Stimulated activated CD4-positive, alpha-beta T cell treated with anti-CD3 and anti-CD28 coated beads, Interleukin-2, amount 100 ng/mL, for 24 hours (primary cell): ENCODE measurements at places on chromosomes 6 and 20.
A peak's percentile ranks its signal among the peaks of the same experiment; 100 is the strongest.

- no peak for DNase-seq
Observed at GRCh38 chr6:100447900-100448748, 16.6 kb downstream of the SIM1 start.

- DNase-seq, result no peak
Observed at GRCh38 chr20:50654904-50655303, 36.4 kb downstream of the RIPOR3 start.

DNA sequence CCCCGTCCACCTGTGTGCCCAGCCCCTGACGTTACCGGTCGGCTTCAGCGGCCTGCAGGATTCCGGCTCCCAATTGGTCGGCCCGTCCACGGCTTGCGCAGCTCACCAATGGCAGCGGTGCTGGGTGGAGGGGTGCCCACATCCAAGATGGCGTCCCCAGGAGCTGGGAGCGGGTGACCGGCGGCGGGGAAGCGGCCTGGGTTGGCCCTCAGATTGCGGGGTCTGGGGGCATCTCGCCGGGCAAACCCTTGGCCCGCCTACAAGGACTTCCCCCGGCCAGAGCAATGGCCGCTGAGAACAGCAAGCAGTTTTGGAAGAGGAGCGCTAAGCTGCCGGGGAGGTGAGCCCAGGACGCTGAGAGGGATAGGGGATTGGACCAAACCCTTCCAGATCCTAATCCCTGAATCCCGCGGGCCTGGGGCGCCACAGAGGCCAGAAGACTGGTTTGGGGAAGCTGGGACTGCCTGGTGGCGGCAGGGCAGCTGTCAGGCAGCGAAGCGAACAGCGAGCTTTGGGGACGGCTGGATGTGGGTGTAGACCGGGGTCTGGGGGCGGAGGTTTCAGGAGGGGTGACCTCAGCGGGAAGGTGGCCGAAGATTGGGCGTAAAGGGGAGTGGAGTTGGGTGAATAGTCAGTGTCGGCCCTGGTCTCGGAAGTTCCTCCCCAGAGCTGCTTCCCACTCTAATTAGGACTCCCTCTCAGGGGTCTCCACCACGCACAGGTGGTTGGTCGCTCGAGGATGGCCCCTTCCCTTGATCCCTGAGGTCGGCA lies at the start of the genes TBC1D22B and TMEM217:
TSS of gene TBC1D22B (plus strand) at position 139 of the 771 bp plus-strand sequence. CDS start at position 285, 146 bp downstream.
TSS of gene TMEM217 (minus strand) at position 511 of the 771 bp plus-strand sequence. CDS start 39,114 bp downstream, outside the sequence.
- DNase-seq, result peak; percentile 95

DNA sequence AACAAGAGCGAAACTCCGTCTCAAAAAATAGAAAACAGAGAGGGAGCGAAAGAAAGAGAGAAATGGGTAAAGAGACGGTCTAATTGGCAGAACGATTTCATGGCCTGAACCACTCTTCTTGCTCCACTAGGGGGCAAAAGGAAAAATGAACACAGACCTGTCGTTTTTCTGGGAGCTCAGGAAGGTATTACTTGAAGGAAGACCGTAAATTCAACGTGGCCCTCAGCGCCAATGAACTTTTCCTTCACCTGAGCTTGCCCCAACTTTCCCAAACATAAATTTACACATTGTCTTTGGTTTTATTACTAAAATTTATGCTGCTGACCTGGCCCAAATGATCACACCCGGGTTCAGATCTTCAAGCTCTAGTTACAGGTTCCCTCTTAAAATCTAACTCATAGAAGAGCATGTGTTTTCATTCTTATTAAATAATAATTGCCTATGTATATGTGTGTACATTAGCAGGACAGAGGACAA lies 67.3 kb downstream of the ATP9A start:
- DNase-seq, result no peak

GRCh38 chr6:41288030-41288753 lies 1.7 kb upstream of the TREM1 start:
- no peak for DNase-seq

- no peak for DNase-seq
Observed at GRCh38 chr6:32271429-32271828, 47.6 kb upstream of the NOTCH4 start.

DNA sequence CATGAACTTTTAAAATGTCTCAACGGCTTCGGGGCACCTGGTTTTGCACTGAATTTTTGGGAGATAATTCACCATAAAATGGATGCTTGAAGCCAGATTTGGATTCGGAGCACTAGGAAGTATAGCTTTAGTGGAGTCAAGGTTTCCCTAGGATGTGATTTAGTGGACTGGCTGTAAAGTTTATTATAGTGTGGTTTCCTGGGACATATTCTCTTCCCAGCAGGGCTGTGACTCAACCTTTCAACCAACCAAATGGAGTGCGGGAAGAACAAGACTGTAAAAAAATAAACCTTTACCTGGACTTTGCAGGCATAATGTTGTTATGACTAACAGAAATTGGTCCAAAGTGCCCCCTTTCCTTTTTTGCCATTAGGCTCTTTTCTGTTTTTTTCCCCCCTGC lies 327.4 kb upstream of the MAN1A1 start:
- DNase-seq, result no peak

- no peak for DNase-seq
Observed at GRCh38 chr6:125050663-125051318, 88.6 kb downstream of the RNF217 start.

DNA sequence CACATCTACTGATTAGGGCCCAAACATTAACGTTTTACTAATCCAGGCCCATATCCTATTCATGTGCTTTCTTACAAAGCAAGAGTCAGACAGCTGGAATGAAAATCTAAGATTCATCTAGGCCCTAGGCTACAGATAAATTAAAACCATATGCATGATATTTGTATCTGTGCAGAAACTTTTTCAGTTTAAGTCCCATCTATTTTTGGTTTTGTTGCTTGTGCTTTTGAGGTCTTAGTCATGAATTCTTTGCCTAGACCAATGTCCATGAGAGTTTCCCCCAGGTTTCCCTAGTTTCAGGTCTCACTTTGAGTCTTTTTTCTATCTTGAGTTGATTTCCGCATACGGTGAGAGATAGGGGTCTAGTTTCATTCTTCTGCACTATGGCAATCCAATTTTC lies 20.2 kb downstream of the ADNP start:
- no peak for DNase-seq

DNA sequence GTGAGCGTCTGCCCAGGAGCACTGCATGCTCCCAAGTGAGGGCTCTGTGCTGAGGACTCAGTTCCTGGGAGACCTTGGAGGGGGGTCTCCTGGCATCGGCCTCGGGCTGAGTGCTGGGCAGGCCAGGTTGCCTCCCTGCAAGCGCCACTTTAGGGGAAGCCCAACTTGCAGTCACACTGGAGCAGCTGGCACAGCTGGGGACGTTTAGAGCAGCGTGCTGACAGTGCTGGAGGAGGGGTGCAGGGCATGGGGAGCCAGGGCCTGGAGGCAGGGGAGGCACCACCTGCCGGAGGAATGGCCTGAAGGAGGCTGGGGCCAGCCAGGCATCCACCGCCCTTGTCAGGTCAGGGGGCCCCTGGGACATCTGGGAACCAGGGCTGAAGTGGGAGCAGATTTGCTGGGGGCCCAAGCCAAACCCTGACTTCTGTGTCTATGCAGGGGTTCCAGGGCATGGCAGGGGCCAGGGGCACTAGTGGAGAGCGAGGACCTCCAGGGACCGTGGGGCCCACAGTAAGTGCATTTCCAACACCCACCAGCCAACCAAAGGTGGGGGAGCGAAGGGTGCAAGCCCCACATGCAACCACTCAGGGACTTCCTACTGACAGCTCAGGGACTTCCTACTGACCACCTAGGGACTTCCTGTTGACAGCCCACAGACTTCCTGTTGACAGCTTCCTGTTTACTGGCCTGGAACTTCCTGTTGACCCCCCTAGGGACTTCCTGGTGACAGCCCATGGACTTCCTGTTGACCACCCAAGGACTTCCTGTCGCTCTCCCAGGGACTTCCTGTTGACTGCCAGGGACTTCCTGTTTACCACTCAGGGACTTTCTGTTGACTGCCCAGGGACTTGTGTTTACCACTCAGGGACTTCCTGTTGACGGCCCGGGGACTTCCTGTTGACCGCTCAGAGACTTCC lies 33.6 kb downstream of the COL20A1 start:
- no peak for DNase-seq

GRCh38 chr6:40816601-40817000 lies 222.4 kb downstream of the UNC5CL start:
- DNase-seq, result no peak

DNA sequence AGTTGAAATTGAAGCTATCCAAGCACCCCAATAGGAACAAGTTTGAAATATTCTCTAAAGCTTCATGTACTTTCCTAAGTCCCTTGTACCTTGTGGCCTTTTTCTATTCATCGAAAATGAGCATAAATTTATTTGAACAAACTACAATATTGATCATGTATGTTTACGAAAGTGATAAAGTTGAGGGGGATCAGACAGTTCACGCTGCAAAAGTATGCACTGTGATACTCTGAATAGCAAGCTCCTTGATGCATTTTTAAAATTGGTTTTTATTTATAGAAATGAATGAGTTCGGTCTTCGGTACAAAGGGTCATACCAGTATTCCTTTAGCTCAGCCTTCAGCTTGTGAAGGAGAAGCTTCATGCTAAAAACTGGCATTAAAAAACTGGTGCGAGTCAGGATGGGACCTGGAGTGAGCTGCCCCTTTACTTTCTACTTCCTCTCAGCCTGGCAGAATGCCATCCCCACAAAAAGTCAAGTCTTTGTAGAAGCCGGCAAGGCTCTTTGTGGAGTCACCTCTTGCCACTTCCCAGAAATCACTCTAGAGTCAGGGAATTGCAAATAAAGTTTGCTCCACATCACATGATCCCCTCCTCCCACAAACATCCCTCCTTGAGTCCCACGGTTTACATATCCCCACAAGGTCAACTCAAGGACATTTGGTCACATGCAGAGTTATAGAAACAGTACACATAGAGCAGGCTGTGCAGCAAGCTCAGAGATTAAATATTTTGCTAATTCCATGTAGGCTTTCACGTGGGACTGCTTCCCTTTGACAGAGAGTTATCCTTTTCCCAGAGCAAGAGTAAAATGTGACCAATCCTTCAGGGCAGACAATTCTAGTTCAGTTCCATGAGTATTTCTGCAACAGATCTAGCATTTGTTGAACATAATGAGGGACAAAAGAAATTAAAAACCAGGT lies 34.6 kb upstream of the ADGRF1 start:
- DNase-seq, result no peak

GRCh38 chr6:35494161-35494563 lies 2.7 kb downstream of the TEAD3 start:
- DNase-seq, result no peak

DNA sequence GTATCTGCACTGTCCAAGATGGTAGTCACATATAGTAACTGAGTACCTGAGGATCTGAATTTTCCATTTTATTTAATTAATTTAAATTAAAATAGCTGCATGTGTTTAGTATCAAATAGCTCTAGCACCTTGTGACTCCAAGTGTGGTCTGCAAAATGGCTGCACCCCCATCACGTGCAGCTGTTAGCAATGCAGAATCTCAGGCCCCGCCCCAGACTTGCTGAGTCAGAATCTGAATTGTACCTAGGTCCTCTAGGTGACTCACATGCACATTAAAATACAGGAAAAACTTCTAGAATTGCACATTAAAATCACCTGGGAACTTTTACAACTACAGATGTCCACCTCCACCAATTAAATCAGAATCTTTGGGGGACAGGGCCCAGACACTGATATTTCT lies 19.2 kb upstream of the FAM83C start:
- peak; percentile 81 for DNase-seq

GRCh38 chr20:37810027-37810426 lies 92.9 kb upstream of the VSTM2L start:
- no peak for DNase-seq

GRCh38 chr6:45896783-45897441 lies 118.7 kb downstream of the CLIC5 start:
- DNase-seq, result no peak

- no peak for DNase-seq
Observed at GRCh38 chr6:137941995-137942394, 74.9 kb downstream of the TNFAIP3 start.

DNA sequence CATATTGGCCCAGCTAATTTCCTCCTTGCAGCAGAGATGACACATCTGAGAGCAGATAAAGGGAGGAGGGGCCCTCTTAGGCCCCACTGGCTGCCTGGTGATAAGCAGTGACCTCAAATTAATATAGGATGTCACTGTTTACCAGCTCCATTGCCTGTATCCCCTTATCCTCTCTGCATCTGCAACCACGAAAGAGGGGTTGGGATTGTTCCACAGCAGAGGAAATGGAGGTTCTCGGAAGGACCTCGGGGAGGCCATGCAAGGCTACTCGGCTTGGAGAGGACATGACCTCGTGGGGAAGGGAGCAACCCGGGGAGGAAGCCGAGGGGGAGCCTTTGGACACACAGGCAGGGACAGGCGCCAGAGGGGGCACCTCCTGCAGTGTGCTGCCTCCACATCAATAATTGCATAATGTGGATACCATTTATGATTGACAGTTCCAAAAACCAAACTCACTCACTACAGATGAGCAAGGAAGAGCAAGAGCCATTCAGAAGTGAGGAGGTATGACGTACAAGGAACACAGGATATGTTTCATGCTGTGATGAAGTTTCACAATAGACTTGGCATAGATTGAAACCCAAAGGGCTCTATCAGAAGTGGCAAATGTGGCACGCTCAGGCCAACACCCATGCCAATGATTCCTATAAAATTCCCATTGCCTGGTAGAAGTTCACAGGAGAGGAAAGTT lies 177.2 kb upstream of the RNF24 start:
- no peak for DNase-seq

DNA sequence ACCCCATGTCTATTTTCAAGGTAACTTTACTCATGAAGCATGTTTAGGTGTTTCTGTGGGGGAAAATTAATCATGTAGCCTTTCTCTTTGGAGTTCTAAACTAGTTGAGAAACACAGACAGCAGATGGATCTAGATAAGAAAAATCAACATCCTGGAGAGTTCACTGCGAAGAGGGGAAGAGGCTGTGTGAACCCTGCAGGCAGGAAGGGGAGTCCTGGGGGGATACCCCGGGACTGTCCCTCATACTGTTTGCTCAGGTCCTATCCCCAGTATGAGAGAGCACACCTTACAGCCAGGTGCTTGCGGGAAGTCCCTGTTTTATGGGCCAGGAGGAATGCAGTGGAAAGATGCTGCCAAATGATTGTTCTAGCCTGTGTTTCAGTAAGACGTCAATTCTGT lies 32.7 kb downstream of the CHMP4B start:
- DNase-seq, result no peak

GRCh38 chr6:47665112-47665511 lies 33.3 kb upstream of the ADGRF4 start:
- DNase-seq, result no peak

- DNase-seq, result no peak
Observed at GRCh38 chr20:41134362-41135186, 2.8 kb upstream of the PLCG1 start.

GRCh38 chr20:45235995-45236394 lies 14.8 kb downstream of the SEMG2 start:
- peak; percentile 7 for DNase-seq

GRCh38 chr20:58522666-58523065 lies 7.5 kb upstream of the APCDD1L start:
- DNase-seq, result no peak
